ENCODE measurements at places on chromosomes 11 and 22.

DNA sequence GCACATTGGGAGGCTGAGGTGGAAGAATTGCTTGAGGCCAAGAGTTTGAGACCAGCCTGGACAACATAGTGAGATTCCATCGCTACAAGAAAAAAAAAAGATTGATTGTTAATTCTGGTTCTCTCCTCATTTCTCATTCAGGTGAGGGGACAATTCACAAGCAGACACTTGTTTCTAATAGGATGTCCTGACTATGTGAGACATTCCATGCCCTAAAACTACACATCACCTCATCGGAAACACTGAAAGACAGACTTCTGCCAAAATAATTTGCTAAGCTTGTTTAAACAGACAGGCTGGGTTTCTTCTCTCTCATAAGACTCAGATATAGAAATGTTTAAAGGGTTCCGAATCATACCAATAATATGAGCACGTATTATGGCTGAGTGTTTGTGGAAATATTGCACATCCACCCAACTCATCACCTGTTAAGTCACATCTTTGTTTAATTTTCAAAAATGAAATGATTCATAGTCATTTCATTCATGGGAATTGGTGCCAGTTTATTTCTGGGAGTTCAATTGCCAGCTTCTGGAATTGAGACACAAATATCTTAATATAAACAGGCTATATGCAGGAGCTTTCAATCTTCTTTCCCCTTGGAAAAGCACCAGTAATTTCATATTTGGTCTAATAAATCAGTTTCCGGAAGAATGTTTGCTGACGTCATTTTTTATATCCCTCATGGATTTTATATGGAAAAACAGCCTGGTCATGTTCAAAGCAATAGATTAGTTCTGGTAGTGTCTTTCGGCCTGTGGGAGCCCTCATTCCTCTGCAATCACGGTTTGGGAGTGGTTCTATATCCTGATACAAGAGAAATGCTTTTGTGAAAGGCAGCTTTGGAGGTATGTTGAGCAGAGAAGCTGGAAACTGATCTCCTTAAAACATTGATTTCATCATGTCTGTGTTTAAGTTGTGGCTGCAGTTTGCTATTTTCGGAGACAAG, 87.0 kb downstream of the BDNF start:
- DNase-seq: no peak

DNA sequence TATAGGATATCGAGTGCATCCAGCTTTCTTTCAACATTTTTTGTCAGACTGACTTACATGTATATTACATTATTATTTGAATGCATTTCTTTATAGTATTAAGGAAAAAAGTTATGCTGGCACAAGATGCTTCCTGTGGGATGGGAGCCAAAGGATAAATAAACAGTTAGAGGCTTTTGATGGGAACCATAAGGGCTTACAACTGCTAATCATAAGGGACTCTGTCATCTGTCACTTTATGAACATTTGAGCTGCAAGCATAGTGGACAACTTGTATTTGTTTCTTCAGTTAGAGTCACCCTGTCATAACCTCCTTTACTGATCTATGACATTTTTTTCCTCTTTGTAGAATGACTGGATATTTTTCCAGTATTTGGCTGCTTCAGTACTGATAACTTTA, 132.4 kb upstream of the CHORDC1 start:
- no peak for DNase-seq

DNA sequence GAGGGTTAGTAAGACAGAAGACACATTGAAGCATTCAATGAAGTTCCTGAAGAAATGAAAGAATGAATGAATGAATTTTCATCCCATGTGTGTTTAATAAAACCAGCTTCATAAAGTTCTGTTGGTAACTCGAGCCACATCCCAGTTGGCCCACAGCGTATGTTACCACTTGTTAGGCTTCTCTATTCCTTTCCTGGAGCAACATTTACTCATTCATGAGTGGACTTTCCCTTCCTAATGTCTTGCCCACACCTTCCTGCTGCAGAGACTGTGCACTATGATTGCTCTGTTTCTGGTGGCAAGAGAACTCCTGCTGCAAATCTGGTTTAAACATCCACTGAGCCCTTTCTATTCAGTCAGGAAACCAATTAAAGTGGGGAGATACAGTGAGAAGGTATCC, 7.0 kb downstream of the OR52R1 start:
- no peak for DNase-seq

GRCh38 chr22:46462726-46463371, 74.6 kb downstream of the CELSR1 start:
- no peak for DNase-seq

GRCh38 chr11:119681361-119681910, 47.6 kb downstream of the NECTIN1 start:
- DNase-seq: no peak

GRCh38 chr11:2432171-2432621, 12.1 kb downstream of the TRPM5 start:
- DNase-seq: no peak

All from KBM-7 (cell line).